ENCODE measurements at places on chromosomes 13 and 19. TPM values are rescaled to one million over a fixed set of nuclear protein-coding genes. Genes with fewer than 3 reads are reported as not detected.
A peak's percentile ranks its signal among the peaks of the same experiment; 100 is the strongest.

GRCh38 chr13:40026174-40026585, 370.7 kb downstream of the COG6 start:
- no peaks in the 10 kb centered on the region for H3K36me3 ChIP-seq
- no peak for DNase-seq
- H3K27ac ChIP-seq, result no peak overlapping the region
- no peaks in the 10 kb centered on the region for H3K27me3 ChIP-seq
- peaks cover 12% of the 10 kb centered on the region for H3K4me1 ChIP-seq
- no peak overlapping the region for H3K4me3 ChIP-seq

DNA sequence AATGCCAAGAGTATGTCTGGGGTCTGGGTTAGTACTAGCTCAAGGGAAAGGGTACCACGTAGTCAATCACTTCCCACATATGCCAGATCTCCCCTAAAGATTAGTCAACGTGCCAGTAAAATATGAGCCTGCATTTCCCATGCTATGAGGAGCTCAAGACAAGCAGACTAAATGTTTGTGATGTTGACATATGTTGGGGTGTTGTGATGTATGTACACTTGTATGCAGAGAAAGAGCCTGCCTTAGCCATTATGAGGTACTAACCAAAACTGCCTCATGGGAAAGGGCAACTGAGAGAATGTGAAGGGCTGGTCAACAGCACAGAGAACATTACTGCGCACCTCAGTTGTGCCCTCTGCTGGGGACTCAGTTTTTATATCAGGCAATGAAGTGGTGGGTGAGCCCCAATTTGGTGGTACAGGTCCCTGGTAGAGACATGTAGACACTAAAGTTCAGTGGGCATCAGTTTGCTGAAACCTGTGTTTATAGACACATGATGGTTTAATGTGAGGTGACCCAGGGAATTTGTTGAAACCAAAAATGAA, 287.0 kb downstream of the DCT start:
- no peak overlapping the region for H3K27ac ChIP-seq
- H3K4me3 ChIP-seq, result no peak overlapping the region
- no peaks in the 10 kb centered on the region for H3K36me3 ChIP-seq
- no peak for DNase-seq
- H3K27me3 ChIP-seq, result no peaks in the 10 kb centered on the region

- H3K36me3 ChIP-seq, result no peaks in the 10 kb centered on the region
- H3K27me3 ChIP-seq, result no peaks in the 10 kb centered on the region
- no peaks in the 10 kb centered on the region for H3K4me1 ChIP-seq
- no peak for DNase-seq
- no peak overlapping the region for H3K4me3 ChIP-seq
These were observed 39.9 kb downstream of the SIGLEC7 start for GRCh38 chr19:51181913-51182419.

- no peak overlapping the region for H3K27ac ChIP-seq
- peak; percentile 34 for DNase-seq
- no peak overlapping the region for H3K4me3 ChIP-seq
- H3K27me3 ChIP-seq, result no peaks in the 10 kb centered on the region
These were observed 266.2 kb downstream of the MAB21L1 start for GRCh38 chr13:35210261-35210660.

DNA sequence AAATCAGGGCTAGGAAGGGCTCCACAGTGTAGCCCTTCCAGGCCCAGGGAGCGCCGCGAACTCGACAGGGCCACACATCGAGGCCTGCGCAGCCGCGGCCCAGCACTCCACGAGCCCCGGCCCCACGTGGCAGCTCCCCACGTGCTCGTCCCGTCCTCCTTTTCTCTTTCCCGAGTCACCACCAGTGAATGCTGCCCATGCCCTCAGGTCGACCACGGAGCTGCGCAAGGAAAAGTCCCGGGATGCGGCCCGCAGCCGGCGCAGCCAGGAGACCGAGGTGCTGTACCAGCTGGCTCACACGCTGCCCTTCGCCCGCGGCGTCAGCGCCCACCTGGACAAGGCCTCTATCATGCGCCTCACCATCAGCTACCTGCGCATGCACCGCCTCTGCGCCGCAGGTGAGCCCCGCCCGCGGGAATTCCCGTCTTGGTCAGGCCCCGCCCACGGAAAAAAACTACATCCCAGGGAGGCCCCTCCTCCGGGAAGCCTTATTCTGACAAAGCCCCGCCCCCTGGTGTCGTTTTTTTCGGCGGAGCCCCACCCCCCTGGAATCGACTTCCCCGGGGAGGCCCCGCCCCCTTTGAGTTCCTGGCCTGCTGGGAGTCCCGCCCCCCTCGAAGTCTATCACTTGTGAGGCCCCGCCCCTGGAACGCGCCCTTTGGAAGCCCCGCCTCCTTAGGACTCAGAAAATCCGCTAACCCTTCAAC, 7.0 kb downstream of the HIF3A start:
- no peak for DNase-seq
- H3K27me3 ChIP-seq, result no peaks in the 10 kb centered on the region
- no peak overlapping the region for H3K27ac ChIP-seq
- no peaks in the 10 kb centered on the region for H3K36me3 ChIP-seq
- no peak overlapping the region for H3K4me3 ChIP-seq
- peaks cover 24% of the 10 kb centered on the region for H3K4me1 ChIP-seq

DNA sequence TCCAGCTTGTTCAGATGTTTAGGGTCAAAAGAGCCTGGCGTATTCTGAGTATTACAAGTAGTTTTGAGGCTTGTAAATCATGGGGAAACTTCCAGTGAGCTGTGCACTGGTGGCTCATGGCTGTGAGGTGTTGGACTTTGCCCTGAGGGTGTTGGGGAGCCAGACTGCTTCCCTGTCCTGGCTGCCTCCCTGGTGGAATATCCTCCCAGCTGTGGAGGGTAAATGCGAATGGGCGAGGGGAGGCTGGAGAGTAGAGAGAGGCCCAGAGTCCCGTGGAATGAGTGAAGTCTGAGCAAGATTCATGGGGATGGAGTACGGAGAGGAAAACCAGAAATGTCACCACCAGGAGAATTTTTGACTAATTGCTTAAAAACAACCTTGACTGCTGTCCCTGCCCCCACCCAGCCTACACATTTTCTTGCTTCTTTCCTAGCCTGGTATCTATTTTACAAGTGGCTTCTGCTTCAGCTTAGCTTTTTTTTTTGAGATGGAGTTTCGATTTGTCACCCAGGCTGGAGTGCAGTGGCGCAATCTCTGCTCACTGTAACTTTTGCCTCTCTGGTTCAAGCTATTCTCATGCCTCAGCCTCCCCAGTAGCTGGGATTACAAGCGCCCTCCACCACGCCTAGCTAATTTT, 3.7 kb downstream of the SNRPA start:
- no peak overlapping the region for H3K27ac ChIP-seq
- no peaks in the 10 kb centered on the region for H3K27me3 ChIP-seq
- H3K36me3 ChIP-seq, result peaks cover 16% of the 10 kb centered on the region
- H3K4me3 ChIP-seq, result no peak overlapping the region
- peaks cover 28% of the 10 kb centered on the region for H3K4me1 ChIP-seq

GRCh38 chr19:13860679-13861391, 16.1 kb upstream of the NANOS3 start:
- no peak for DNase-seq
- peaks cover 11% of the 10 kb centered on the region for H3K4me1 ChIP-seq
- H3K27me3 ChIP-seq, result no peaks in the 10 kb centered on the region
- no peaks in the 10 kb centered on the region for H3K36me3 ChIP-seq
- H3K27ac ChIP-seq, result peak overlapping the region; percentile 99

DNA sequence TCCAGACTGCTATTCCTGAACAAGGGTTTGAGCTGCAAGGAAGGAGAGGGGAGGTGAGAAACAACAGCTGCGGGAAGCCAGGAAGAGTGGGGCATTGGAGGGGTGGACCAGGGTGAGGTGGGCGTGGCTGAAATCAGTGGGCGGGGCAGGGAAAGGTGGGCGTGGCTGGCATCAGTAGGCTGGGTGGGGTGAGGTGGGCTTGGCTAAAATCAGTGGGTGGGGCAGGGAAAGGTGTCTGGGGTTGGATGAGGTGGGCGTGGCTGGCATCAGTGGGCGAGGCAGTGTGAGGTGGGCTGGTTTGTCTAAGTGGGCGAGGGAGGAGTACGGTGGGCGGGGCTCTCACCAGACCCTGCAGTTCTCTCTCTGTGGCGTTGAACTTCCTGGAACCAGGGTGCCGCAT, 87.6 kb downstream of the MUC16 start:
- no peak overlapping the region for H3K4me3 ChIP-seq
- no peak overlapping the region for H3K27ac ChIP-seq
- no peaks in the 10 kb centered on the region for H3K27me3 ChIP-seq
- no peaks in the 10 kb centered on the region for H3K4me1 ChIP-seq
- no peaks in the 10 kb centered on the region for H3K36me3 ChIP-seq

- no peaks in the 10 kb centered on the region for H3K4me1 ChIP-seq
- H3K27ac ChIP-seq, result no peak overlapping the region
- no peak overlapping the region for H3K4me3 ChIP-seq
- no peaks in the 10 kb centered on the region for H3K27me3 ChIP-seq
- DNase-seq, result no peak
These were observed 290.4 kb downstream of the SLITRK6 start for GRCh38 chr13:85508683-85509329.

DNA sequence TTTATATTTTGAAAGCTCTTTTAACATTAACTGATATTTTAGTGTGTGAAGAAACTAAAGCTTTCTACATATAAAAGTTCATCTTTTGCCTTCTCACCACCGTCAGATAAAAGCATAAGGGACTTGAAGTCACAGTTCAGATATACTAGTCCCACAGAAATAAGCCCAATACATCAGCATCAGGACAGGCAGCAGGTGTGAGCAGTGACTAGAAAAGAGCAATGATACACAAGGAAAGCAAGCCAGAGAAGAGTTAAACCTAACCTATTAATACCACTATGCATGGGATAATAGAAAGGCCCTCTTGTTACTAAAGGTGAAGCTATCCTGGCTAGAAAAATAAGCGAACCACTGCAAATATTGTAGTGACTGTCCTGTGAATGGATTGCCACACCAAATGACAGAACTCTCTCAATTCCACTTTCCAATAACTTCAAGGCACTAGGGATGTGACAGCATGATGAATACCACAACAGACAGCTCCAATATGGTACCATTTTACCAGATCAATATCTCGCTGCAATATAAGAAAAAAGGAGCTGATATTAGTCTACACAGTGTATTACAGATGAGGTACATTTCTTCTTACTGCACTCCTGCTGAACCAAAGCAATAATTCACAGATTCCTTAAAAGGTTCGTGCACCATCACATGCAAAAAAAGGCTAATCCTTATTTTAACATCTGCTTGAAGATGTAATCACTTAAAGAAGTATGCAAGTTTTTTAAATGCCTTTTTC, 114.1 kb downstream of the DACH1 start:
- H3K27me3 ChIP-seq, result no peaks in the 10 kb centered on the region
- H3K4me1 ChIP-seq, result no peaks in the 10 kb centered on the region
- H3K36me3 ChIP-seq, result no peaks in the 10 kb centered on the region
- DNase-seq, result no peak
- H3K27ac ChIP-seq, result no peak overlapping the region
- H3K4me3 ChIP-seq, result no peak overlapping the region

- H3K27ac ChIP-seq, result no peak overlapping the region
- no peaks in the 10 kb centered on the region for H3K36me3 ChIP-seq
- H3K27me3 ChIP-seq, result no peaks in the 10 kb centered on the region
- DNase-seq, result no peak
- no peaks in the 10 kb centered on the region for H3K4me1 ChIP-seq
These were observed 8.9 kb upstream of the CYP4F3 start for GRCh38 chr19:15631817-15632216.

GRCh38 chr19:42290523-42291434, 11.2 kb upstream of the PRR19 start:
- no peaks in the 10 kb centered on the region for H3K27me3 ChIP-seq
- peaks cover 75% of the 10 kb centered on the region for H3K36me3 ChIP-seq
- H3K27ac ChIP-seq, result no peak overlapping the region
- peaks cover 6% of the 10 kb centered on the region for H3K4me1 ChIP-seq

DNA sequence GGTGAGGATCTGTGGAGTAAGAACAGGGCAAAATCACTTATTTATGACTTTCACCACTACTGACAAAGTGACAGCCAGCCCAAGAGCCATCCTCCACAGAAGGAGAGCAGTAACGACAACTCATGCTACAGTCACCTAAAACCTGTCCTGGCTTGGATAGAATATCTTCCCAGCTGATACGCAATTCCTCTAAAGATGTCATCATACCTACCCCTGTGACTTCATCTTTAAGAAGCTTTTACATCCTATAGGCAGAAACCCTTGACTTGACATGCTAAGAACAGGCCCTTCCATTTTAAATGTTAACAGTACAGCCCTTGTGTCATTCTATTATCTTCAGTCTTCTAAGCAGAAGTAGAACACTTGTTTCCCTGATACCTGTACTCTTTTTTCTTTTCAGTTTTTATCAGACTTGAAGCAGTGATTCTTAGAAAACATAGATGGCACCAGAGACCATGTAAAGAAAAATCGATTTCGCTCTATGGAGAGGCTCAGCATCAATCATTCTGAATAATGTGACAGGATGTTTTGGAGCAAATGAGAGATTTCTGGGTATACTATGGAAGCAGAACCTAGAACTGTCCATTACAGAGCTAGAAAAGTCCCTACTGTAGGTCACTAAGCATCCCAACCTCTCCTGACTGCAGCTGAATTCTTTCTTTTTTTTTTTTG, 20.1 kb downstream of the STOML3 start:
- no peaks in the 10 kb centered on the region for H3K36me3 ChIP-seq
- no peak overlapping the region for H3K4me3 ChIP-seq
- peaks cover 5% of the 10 kb centered on the region for H3K27me3 ChIP-seq
- DNase-seq, result no peak

DNA sequence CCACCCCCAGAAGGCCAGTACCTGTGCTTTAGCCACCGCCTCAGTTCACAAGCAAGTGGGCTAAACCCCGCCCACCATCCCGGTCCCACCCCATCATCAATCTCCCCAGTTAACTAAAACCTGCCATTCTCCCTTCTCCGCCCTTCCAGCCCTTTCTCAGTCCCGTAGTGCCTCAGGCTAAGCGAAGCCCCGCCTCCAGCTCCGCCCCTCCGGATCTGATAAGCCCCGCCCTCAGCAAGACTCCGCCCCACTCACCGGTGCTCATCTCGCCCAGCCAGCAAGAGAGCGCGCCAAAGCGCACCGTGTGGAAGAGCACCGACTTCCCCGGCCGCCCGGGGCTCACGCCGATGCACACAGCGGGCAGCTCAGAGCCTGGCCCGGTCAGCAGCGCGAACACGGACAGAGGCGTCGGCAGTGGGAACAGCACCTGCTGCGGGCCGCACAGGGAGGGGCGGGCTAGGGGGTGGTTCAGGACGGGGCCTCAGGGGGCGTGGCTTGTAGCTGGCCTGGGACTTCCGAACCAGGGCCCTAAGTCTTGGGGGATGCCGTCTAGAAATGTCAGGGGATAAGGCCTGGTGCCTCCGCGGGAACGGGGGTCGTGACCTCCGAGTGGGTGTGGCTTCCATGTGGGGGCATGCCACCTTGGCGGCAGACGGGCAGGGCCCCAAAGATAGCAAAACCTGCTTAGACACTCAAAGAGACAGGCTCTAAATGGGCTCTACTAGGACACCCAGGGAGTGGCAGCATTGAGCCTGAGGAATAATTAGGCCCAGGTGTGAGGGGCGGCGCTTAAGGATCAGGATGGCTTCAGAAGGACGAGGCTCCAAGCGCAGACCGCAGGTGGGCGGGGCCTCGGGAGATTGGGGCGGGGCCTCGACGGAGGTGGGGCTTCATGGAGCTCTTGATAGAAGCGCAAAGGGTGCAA, 21.4 kb downstream of the MAP4K1 start:
- no peak overlapping the region for H3K4me3 ChIP-seq
- no peaks in the 10 kb centered on the region for H3K4me1 ChIP-seq
- no peaks in the 10 kb centered on the region for H3K27me3 ChIP-seq
- H3K27ac ChIP-seq, result no peak overlapping the region
- DNase-seq, result peak; percentile 15
- H3K36me3 ChIP-seq, result no peaks in the 10 kb centered on the region

Gene KLK4
- not detected for total RNA-seq

Gene CEACAM20
- not detected for total RNA-seq

Gene CCL25
- not detected for total RNA-seq

Gene GRIK5
- 2.2 TPM for total RNA-seq

Gene ZNF99
- not detected for total RNA-seq

Gene CLDN10
- not detected for total RNA-seq

All from endothelial cell of umbilical vein (primary cell).